ENCODE measurements at places on chromosomes 16 and 17. TPM values are rescaled to one million over a fixed set of nuclear protein-coding genes. Genes with fewer than 3 reads are reported as not detected.

The STAC2 gene
- total RNA-seq = 1.7 TPM

The GGT6 gene
- 8.8 TPM for total RNA-seq

The CCL7 gene
- total RNA-seq = not detected

The TBX2 gene
- 106 TPM for total RNA-seq

The PPM1D gene
- 27.8 TPM for total RNA-seq

The FBXW10B gene
- 1.00 TPM for total RNA-seq

The TNFRSF13B gene
- 0.61 TPM for total RNA-seq

GRCh38 chr16:50856991-50857390, 115.1 kb downstream of the CYLD start:
- DNase-seq = no peak

DNA sequence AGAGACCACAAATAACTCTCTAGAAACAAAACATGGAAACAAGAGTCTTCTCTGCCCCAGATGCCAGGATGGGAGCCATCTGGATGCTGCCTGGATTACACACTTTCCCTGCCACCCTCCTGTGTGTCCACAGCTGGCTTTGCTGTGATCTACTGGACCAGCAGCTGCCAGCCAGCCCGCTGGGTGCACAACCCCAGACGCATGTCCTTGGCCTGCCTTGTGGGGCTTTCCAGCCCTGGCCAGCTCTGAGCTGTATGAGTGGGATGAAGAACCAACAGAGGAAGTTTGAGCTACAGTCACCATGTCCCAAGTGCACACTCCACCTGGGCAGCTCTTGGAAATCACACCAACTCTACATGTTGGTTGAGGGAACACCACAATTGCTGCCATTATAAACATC, 57.0 kb upstream of the TNRC6C start:
- DNase-seq = no peak

DNA sequence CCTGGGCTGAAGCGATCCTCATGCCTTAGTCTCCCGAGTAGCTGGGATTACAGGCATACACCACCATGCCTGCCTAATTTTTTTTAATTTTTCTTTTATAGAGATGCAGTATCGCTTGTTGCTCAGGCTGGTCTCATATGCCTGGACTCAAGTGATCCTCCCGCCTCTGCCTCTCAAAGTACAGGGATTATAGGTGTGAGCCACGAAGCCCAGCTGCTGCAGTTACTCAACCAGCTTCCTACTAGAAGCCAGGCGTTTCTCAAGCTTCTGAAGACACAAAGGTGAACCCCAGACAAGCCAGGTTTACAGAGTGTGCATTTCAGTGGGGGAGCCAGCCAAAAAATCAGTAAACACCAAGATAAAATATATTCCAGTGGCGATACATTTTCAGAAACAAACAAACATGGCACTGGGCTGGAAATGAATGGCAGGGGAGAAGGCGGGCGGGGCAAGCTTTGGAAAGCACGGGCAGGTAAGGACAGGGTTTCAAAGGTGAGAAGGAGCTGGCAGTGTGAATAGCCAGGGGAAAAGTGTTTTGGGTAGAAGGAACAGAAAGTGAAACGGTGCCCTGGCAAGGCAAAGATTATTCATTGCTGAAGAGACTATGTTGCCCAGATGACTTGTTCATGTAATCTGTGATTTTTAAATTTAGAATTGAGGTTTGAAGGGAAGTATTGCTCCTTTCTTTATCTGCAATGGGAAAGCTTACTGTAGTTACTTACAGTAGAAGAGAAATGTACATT, 471.1 kb downstream of the WWOX start:
- DNase-seq = peak; percentile 29

GRCh38 chr17:56891751-56892150, 22.1 kb downstream of the TRIM25 start:
- DNase-seq = no peak

DNA sequence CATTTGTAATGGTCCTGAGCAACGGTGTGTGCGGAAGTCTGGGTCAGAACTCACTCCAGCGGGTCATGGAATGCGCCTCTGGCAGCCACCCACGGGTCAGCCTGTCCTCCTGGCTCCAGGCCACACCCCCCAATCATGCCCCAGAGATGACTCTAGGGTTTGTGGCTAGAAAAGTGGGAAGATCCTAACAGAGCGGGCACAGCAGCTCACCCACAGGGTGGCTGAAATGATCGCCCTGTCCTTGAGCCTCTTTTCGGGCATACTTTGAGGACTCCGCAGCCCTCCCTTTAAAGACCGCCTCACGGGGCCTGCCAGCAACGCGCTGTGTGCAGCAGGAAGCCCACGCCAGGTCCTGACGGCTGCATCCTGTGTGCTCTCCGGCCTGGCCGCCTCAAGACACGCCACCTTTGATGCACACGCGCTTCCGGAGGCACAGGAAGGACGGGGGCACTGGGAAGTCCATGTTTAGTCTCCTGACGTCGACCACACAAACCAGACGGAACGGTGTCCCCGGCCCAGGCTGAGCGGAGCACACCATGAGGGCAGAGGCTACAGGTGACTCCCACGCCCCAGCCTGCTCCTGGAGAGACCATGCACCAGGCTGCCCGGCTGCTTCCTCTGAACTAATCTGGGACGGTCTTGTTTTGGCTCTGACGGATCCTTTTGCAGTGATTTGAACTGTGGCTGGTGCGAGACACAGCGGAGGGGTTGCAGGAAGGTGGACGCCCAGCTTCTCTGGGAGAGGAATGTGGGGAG, 92.9 kb downstream of the TBC1D16 start:
- DNase-seq = peak; percentile 34

DNA sequence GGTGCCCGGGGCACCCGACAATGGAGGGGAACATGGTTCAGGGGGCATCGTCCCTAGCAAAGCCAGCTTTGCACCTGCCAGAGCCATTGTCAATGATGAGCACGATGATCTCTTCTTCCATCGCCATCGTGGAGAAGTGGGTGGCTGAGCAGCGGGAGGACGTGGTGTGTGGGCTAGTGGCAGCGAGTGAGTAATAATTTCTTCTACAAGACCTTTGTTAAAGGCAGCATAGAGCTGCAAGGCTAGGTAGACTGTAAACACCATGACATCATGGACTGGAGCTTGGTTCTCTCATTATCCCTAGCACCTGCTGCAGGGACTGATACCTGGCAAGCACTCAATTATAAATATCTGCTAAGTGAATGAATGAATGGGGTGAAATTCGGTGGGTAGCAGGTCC, 6.7 kb upstream of the HEATR3 start:
- no peak for DNase-seq

- DNase-seq = no peak
Measured at GRCh38 chr16:59699786-59700185, 965.7 kb upstream of the GOT2 start.

- peak; percentile 41 for DNase-seq
Measured at GRCh38 chr17:27793168-27793905, 7.0 kb downstream of the NOS2 start.

DNA sequence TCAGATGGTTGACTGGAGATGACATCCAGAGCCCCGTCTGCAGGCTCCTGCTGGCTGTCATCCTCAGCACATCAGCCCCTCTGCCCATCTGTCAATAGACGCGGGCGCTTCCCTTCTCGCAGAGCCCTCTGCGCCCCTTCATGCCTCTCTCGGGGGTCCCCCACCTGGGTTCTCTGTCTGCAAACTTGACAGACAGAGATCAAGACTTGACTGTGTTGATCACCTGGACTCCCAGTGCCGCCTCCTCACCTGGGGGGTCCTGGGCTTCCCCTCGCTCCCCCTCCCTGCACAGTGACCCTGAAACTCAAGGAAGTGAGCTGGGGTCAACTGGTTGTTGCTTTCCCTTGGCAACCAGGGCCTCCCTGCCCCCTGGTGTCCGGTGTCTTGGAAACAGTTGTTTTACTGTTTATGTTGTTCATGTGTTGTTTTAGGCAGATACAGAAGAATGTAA, 31.9 kb downstream of the RNF213 start:
- DNase-seq = peak; percentile 12

GRCh38 chr16:27475561-27475960, 73.6 kb downstream of the IL21R start:
- no peak for DNase-seq

DNA sequence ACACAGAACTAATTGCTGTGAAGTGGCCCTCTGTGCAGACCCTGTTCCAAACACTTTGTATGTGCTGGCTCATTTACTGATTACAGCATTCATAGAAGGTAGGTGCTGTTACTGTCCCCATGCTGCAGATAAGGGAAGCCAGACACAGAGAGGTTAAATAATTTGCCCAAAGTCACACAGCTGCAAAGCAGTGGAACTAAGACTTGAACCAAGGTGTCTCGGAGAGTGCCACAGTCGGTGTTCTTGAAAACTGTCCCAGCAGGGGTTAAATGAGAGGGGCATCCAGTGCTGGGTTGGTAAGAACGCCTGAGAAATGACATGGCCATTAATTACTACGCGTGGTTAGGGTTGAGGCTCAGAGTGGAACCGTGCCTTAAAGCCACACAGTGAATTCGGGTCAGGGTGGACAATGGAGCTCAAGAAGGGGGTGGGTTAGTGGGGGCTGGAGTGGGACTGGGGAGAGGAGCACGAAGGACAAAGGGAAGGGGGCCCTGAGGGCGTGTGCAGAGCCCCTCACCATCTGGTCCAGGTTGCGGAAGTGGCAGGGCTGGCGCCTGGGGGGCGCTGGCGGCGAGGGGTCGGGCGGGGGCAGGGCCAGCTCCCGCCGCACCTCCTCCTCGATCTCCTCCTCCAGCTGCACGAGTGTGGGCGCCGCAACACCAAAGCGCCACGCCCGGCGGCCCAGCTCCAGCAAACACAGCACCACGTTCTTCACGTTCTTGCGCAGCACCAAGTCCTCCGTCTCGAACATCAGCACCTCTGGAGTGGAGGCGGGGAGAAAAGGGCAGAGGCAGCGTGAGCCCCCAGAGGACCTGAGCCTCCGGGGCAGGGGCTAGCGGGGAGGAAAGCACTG, 3.3 kb downstream of the GAS2L2 start:
- DNase-seq = no peak

DNA sequence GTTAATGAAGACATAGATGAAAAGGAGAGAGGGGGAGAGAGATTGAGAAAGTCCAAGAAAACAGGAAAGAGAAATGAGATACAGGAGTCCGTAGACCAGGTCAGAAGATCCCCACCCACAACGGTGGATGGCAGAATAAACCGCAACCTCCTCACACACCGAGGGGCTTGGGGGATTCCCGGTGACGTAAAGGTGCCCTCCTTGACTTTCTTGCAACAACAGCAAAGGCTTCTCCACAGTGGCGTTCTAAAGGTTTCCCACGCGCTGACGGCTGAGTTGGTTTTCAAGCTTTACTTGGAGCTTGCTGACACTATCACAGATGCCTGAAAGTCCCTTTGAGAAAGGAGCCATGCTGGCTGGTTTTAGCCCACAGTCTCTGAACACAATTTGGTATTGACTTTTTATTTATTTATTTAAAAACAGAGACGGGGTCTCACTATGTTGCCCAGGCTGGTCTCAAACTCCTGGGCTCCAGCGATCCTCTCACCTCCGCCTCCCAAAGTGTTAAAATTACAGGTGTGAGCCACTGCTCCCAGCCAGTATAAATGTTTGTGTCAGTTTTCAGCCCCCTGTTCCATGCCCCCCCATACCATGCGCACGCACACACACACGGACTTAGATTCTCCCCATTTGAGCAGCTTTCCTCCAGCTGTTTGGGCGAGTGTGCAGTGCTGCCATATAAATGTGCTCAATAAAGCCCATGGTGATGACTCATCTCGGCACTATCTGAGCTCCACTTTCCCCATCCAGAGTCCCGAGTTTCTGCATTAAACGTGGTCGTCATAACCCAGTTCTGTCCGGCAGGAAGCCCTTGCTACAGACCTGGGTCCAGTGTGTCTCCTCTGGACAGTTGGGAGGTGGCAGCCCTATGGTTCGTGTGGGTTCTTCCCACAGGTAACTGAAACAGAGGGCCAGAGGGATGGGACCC, 33.0 kb upstream of the SEC14L1 start:
- no peak for DNase-seq

DNA sequence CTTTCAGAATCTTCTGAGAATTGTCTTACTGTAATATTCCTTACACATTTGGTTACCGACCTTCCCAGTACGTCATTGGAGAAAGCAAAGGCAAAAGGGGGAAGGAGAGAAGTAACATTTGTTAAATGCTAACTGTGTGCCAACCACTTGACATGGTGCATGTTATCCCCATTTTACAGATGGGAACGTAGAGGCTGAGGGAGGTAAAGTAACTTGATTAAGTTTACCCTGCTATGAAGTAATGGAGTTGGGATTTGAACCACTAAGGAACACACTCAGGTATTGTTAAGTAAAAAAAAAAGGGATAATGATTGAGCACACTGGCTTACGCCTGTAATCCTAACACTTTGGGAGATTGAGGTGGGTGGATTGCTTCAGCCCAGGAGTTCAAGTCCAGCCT, 156.4 kb downstream of the PRKCA start:
- DNase-seq = no peak

- peak; percentile 82 for DNase-seq
Measured at GRCh38 chr17:64281962-64282752, 19.1 kb upstream of the TEX2 start.

DNA sequence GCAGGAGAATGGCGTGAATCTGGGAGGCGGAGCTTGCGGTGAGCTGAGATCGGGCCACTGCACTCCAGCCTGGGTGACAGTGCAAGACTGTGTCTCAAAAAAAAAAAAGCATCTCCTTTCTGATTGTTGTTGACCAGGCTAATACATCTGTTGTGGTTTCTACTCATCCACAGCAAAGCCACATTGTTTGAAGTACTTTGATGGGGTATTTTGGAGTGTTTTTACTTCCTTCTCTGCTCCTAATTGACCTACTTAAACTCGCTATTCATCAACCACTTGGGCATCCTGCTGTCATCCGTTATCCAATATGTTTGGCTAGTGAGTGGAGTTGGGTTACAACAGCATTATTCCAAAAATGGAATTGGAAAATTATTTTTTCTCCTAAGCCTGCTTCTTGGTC, 3.5 kb upstream of the CDC27 start:
- DNase-seq = no peak

GRCh38 chr16:1455190-1456171, 11.1 kb upstream of the CCDC154 start:
- DNase-seq = no peak

- peak; percentile 25 for DNase-seq
Measured at GRCh38 chr16:47787696-47788095, 326.6 kb downstream of the PHKB start.

GRCh38 chr17:31535581-31535981, 144.1 kb downstream of the RAB11FIP4 start:
- no peak for DNase-seq

GRCh38 chr17:3905017-3905520, 11.2 kb downstream of the P2RX1 start:
- DNase-seq = no peak

DNA sequence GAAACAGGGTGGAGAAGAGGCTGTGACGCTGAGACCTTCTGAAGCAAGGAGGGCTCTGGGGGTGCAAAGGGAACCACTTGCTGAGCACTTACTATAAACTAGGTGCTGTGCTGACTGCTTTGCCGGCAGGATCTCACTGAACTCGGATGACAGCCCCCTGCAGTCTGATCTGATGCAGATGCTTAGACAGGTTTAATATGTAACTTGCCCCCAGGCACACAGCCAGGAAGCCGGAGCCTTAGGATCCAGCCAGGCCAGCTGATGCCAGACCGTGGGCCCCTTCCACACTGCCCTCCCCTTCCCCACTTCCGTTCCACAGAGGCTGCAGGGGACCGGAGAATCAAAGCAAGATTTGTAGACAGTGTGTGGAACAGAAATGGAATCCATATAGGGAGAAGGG, 23.1 kb downstream of the SPACA3 start:
- peak; percentile 79 for DNase-seq

- peak; percentile 75 for DNase-seq
Measured at GRCh38 chr16:4660454-4661007, 32.8 kb upstream of the NUDT16L1 start.
